ENCODE measurements at places on chromosomes 5 and 9. TPM values are rescaled to one million over a fixed set of nuclear protein-coding genes. Genes with fewer than 3 reads are reported as not detected.

Gene TMEFF1
- polyA plus RNA-seq = 13.5 TPM

Gene PFN3
- polyA plus RNA-seq = not detected

DNA sequence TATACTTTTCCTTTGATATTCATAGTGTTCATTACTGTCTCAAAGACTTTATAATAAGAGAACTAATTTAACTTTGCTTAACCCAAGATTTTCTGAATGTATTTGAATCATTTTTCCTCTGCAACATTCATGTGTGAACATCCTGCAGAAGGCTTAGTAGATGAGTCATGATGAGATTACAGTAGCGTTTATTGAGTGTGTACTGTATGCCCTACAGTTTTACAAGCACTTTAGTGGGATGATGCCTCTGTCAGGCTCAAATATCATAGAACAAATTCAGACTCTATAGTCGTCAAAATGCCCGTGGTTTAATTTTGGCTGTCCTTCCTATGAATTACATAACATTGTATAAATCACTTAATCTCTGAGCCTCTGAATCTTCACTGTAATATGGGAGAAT is 41.2 kb downstream of the FYB1 start:
- DNase-seq = no peak

- no peak for DNase-seq
Measured at GRCh38 chr9:131732061-131732526, 7.8 kb downstream of the RAPGEF1 start.

DNA sequence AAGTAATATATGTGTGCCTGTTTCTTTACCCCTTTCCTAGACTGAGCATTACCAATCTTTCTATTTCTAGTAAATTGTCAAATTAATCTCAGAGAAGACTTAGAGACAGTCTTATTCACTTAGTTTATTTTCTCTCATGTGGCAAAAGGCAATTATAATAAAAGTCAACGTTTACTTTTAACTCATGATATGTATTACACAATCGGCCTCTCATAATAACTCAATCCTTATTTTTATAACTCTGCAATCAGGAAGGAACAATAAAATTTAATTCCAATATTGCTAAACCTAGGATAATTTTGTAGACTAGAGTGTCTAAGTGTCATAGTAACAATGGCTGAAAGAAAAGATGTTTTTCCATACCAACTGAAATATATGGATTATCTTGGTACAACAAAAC is 214.6 kb downstream of the PDE4D start:
- DNase-seq = no peak

- peak; percentile 90 for DNase-seq
Measured at GRCh38 chr5:43007246-43007910, 32.7 kb downstream of the ANXA2R start.

- DNase-seq = no peak
Measured at GRCh38 chr9:119020730-119021333, 348.4 kb downstream of the BRINP1 start.

DNA sequence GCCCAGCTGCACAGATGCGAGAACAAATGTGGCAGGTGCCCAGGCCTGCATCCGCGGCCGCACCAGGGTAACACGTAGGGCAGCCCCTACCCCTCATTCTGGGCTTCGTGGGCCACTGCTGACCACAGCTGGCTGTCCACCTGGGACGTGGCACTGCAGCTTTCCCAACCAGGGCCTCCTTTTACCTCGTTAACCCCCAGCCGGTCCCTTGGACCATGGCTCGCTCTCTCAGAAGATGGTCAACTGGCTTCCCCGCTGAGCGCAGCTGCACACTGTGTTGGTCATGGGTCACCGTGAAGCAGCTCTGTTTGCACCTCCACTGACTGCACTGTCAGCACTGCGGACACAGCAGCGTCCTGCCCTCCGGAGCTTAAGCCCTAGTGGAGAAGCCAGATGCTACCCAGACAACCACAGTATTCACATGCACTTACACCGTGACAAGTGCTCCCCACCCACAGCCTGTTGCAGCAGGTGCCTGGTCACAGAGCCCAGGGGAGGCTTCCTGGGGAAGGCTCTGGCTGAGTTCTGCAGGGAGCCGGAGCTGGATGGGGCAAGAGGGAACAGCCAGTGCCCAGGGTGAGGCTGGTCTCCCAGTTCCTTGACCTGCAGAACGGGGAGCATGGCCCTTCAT is 10.5 kb upstream of the PLEKHG4B start:
- DNase-seq = no peak

GRCh38 chr9:34869390-34869789 is 88.7 kb upstream of the PHF24 start:
- DNase-seq = no peak

DNA sequence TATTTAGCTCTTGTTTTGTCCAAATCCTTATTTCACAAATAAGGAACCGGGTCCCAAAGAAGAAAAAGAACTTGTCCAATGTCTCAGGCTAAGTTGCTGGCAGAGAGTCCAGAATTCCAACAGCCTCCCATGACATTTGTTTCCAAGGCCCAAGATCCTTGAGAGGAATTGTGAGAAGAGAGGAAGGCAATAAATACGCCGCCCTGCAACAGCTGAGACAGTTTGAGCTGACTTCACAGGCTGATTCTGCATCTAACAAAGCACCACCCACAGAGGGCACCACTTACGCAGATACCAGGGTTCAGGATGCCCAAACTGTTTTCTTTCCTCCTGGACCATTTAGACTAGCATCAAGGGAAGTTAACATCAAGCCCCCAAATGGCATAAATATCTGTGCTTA is 211.3 kb downstream of the FAM114A2 start:
- DNase-seq = no peak

DNA sequence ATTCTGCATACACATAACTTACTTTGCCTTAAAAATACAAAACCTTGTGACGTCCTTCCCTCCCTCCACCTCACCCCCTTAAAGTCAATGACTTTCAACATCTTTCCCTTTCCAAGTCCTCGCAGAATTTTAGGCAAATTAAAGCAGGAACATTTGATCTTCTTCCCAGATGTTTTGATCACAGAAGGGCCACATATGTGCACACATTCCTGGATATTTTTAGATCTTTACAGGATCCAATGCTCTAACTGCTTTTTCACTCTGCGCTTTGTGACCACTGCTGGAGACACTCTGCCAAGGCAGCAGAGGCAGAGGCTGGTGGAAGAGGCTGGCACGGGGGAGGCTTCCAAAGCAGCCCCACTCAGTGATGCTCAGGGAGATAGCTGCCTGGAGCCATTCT is 130.7 kb downstream of the SEC61B start:
- no peak for DNase-seq

GRCh38 chr5:115854139-115854538 is 12.4 kb downstream of the AP3S1 start:
- DNase-seq = no peak

DNA sequence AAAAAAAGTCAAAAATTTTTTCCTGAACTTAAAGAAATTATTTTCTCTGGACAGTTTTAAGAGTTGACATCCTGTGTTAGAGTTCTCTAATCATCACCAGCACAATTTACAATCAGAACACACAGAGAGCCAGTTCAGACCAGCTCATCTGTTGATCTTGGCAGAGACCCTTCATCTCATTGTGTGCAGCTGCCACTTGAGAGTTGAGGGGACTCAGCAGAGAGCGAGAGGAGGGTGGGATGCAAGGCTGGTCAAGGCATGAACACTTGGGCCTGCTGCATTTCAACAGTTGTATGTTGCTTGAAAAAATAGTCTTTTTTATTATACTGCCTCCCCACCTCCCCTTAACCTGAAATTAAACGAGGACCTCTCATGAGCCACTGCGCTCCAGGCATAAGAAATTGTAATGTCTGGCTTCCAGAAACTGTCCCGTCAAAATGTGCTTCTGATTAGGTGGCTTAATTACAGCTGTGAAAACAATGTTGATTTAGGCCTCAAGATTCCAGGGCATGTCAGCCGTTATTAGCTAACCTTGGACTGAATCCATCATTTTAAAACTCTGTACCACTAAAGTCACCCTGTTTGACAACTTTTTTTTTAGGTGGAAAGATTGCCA is 383.6 kb downstream of the CCDC171 start:
- DNase-seq = no peak

GRCh38 chr9:112119225-112120029 is 55.7 kb downstream of the SUSD1 start:
- peak; percentile 22 for DNase-seq

GRCh38 chr5:83000428-83000827 is 76.8 kb downstream of the TMEM167A start:
- DNase-seq = no peak

DNA sequence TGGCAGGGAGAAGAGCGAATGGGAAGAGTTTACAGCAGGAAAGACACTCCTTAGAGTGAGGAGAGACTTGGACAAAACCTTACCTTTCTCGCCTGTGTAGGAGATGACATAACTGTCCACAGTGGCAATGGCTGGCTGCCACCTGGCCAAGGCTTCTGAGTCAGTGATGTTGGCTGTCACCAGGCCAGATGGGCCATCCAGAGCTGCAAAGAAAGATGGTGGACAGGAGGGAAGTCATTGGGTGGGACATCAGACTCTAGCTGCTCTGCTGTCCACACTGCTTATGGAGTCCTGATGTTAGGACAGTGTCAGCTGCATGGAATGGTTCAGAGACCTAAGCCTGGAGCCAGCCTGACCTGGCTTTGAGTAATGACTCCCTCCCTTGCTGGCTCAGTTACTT is 79.8 kb downstream of the TNC start:
- DNase-seq = no peak

- no peak for DNase-seq
Measured at GRCh38 chr5:36301858-36302603, at the start of gene RANBP3L. Gene RANBP3L (minus strand): TSS chr5:36301902. CDS start chr5:36301416, 486 bp downstream.
